ENCODE measurements at places on chromosomes 7 and 10.

- H3K27ac ChIP-seq, result no peak overlapping the region
- no peaks in the 10 kb centered on the region for H3K27me3 ChIP-seq
- no peaks in the 10 kb centered on the region for H3K4me1 ChIP-seq
- no peak overlapping the region for H3K4me3 ChIP-seq
- DNase-seq, result no peak
- no peaks in the 10 kb centered on the region for H3K36me3 ChIP-seq
Measured at GRCh38 chr10:25026463-25026862, 10.1 kb downstream of the THNSL1 start.

GRCh38 chr7:19916046-19916445 lies 142.6 kb upstream of the TMEM196 start:
- no peaks in the 10 kb centered on the region for H3K4me1 ChIP-seq
- no peaks in the 10 kb centered on the region for H3K36me3 ChIP-seq
- DNase-seq, result no peak
- no peak overlapping the region for H3K4me3 ChIP-seq
- no peaks in the 10 kb centered on the region for H3K27me3 ChIP-seq

- H3K36me3 ChIP-seq, result no peaks in the 10 kb centered on the region
- H3K4me1 ChIP-seq, result no peaks in the 10 kb centered on the region
- peaks cover 3% of the 10 kb centered on the region for H3K27me3 ChIP-seq
Measured at GRCh38 chr10:125639846-125640245, 43.1 kb downstream of the TEX36 start.

- no peaks in the 10 kb centered on the region for H3K27me3 ChIP-seq
- H3K4me3 ChIP-seq, result no peak overlapping the region
- H3K4me1 ChIP-seq, result no peaks in the 10 kb centered on the region
- H3K27ac ChIP-seq, result no peak overlapping the region
- DNase-seq, result peak; percentile 58
Measured at GRCh38 chr10:102352066-102352715, 43.3 kb upstream of the NFKB2 start.

DNA sequence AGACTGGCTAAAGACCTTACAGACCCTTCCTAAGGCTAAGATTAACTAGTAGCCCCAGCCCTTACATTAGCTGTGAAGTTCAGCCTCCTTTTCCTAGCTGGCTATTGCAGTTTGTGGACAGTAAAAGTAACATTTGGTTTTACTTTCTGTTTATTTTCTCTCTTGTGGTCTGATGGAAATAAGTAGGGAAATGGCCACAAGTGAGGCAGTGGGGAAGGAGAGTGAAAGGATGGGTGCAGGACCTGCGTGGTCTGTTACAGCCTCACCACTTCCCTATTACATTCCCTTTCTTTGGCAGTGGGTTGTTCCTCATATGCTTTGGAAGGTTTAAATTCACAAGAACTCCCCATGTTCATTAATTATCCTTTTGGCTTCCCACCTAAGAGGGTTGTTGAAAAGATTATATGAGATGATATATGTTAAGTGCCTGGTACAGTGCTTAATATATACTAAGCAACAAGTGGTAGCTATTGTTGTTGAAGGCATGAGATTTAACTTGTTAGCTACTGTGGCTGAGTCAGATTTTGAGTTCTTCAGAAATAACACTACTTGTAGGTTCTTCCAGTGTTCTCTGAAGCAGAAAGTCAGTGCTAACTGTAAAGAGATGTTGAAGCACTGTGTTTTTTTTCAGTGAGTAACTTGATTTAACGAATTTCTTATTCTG lies 181.7 kb downstream of the ST7 start:
- H3K4me3 ChIP-seq, result no peak overlapping the region
- H3K36me3 ChIP-seq, result no peaks in the 10 kb centered on the region
- H3K4me1 ChIP-seq, result no peaks in the 10 kb centered on the region
- H3K27ac ChIP-seq, result no peak overlapping the region

GRCh38 chr7:46549892-46550639 lies 629.0 kb upstream of the IGFBP3 start:
- no peak overlapping the region for H3K27ac ChIP-seq
- no peaks in the 10 kb centered on the region for H3K36me3 ChIP-seq
- no peaks in the 10 kb centered on the region for H3K4me1 ChIP-seq
- no peaks in the 10 kb centered on the region for H3K27me3 ChIP-seq
- DNase-seq, result no peak

GRCh38 chr10:56728349-56728748 lies 367.3 kb upstream of the ZWINT start:
- no peaks in the 10 kb centered on the region for H3K36me3 ChIP-seq
- no peak overlapping the region for H3K4me3 ChIP-seq
- DNase-seq, result no peak
- H3K4me1 ChIP-seq, result no peaks in the 10 kb centered on the region

DNA sequence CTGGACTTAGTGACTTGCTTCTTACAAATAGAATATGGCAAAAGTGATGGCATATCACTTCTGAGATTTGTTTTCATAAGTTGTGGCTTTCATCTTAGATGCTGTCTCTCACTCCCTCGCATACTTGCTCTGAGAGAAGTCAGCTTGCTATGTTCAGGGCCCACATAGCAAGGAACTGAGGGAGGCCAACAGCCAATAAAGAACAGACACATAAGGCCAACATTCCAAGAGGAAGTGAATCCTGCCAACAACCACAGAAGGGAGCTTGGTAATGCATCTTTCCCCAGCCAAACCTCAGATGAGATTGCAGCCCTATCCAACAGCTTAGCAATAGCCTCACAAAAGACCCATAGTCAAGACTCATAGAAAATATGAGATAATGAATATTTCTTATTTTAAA lies 39.2 kb upstream of the DMTF1 start:
- no peaks in the 10 kb centered on the region for H3K27me3 ChIP-seq
- no peak overlapping the region for H3K4me3 ChIP-seq
- no peak for DNase-seq
- H3K27ac ChIP-seq, result no peak overlapping the region

DNA sequence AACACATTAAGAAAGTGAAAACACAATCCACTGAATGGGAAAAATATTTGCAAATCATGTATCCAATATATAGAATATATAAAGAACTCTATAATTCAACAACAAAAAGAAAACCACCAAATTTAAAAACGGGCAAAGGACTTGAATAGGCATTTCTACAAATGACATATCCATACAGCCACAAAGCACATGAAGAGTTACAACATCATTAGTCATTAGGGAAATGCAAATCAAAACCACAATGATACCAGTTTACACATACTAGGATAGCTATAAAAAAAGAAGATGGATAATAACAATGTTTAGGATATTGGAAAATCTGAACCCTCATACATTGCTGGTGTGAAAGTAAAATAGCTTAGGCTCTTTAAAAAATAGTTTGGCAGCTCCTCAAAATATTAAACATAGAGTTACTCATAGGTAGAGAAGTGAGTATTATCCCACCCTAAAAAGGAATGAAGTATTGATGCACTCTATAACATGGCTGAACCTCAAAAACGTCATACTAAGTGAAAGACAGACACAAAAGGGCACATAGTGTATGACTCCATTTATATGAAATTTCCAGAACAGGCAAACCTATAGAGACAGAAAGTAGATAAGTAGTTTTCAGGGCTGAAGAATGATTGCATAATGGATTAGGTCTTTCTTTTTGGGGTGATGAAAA lies 4.5 kb downstream of the ZPBP start:
- no peak overlapping the region for H3K4me3 ChIP-seq
- no peaks in the 10 kb centered on the region for H3K27me3 ChIP-seq
- H3K4me1 ChIP-seq, result no peaks in the 10 kb centered on the region
- no peak for DNase-seq

- peaks cover 36% of the 10 kb centered on the region for H3K36me3 ChIP-seq
- no peak overlapping the region for H3K27ac ChIP-seq
- H3K27me3 ChIP-seq, result no peaks in the 10 kb centered on the region
- H3K4me3 ChIP-seq, result no peak overlapping the region
- DNase-seq, result no peak
- H3K4me1 ChIP-seq, result peaks cover 5% of the 10 kb centered on the region
Measured at GRCh38 chr7:44119829-44120380, 3.4 kb downstream of the POLD2 start.

GRCh38 chr10:130326954-130327353 lies 190.8 kb downstream of the GLRX3 start:
- no peaks in the 10 kb centered on the region for H3K36me3 ChIP-seq
- no peaks in the 10 kb centered on the region for H3K4me1 ChIP-seq
- H3K27ac ChIP-seq, result no peak overlapping the region
- H3K4me3 ChIP-seq, result no peak overlapping the region
- no peak for DNase-seq
- H3K27me3 ChIP-seq, result no peaks in the 10 kb centered on the region

GRCh38 chr7:46651070-46651469 lies 730.0 kb upstream of the IGFBP3 start:
- no peak overlapping the region for H3K4me3 ChIP-seq
- no peak for DNase-seq
- H3K27ac ChIP-seq, result no peak overlapping the region
- H3K27me3 ChIP-seq, result no peaks in the 10 kb centered on the region

GRCh38 chr10:130470973-130471372 lies 334.8 kb downstream of the GLRX3 start:
- no peaks in the 10 kb centered on the region for H3K36me3 ChIP-seq
- H3K27me3 ChIP-seq, result no peaks in the 10 kb centered on the region
- H3K4me1 ChIP-seq, result no peaks in the 10 kb centered on the region
- H3K4me3 ChIP-seq, result no peak overlapping the region

- DNase-seq, result no peak
- H3K27me3 ChIP-seq, result no peaks in the 10 kb centered on the region
- no peak overlapping the region for H3K27ac ChIP-seq
Measured at GRCh38 chr10:69068549-69068948, 19.4 kb upstream of the SRGN start.

DNA sequence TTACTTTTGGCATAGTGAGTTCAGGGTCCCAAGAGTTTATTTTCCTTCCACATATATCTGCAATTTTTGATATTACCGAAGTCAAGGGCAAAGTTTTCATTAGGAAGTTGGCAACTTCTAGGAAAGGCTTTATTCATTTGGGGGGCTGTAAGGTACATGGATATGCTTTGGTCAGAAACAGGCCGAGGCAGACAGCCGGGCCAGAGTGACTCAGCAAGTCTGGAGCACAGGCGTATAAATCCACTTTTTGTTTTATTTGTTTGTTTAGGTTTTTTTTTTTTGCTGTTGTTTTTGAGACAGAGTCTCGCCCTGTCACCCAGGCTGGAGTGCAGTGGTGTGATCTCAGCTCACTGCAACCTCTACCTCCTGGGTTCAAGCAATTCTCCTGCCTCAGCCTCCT lies 3.7 kb downstream of the ZNF680 start:
- H3K27ac ChIP-seq, result no peak overlapping the region
- H3K4me3 ChIP-seq, result no peak overlapping the region
- DNase-seq, result no peak
- H3K36me3 ChIP-seq, result no peaks in the 10 kb centered on the region

GRCh38 chr7:22948770-22949169 lies 65.2 kb downstream of the HYCC1 start:
- H3K36me3 ChIP-seq, result no peaks in the 10 kb centered on the region
- no peak for DNase-seq
- H3K27me3 ChIP-seq, result no peaks in the 10 kb centered on the region
- H3K27ac ChIP-seq, result no peak overlapping the region
- H3K4me1 ChIP-seq, result no peaks in the 10 kb centered on the region
- H3K4me3 ChIP-seq, result no peak overlapping the region

DNA sequence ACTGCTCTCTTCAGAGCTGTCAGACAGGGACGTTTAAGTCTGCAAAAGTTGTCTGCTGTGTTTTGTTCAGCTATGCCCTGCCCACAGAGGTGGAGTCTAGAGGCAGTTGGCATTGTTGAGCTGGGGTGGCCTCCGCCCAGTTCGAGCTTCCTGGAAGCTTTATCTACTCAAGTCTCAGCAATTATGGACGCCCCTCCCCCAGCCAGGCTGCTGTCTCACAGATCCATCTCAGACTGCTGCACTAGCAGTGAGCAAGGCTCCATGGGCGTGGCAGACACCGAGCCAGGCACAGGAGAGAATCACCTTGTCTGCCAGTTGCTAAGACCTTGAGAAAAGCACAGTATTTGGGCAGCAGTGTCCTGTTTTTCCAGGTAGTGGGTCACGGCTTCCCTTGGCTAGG lies 98.1 kb downstream of the SDHAF3 start:
- H3K4me3 ChIP-seq, result no peak overlapping the region
- no peaks in the 10 kb centered on the region for H3K36me3 ChIP-seq
- no peak for DNase-seq

GRCh38 chr7:155764438-155764793 lies 47.8 kb downstream of the SHH start:
- peaks cover 35% of the 10 kb centered on the region for H3K36me3 ChIP-seq
- H3K4me1 ChIP-seq, result peaks cover 24% of the 10 kb centered on the region
- DNase-seq, result peak; percentile 15
- H3K27me3 ChIP-seq, result no peaks in the 10 kb centered on the region
- peak overlapping the region; percentile 55 for H3K27ac ChIP-seq
- peak overlapping the region; percentile 3 for H3K4me3 ChIP-seq

DNA sequence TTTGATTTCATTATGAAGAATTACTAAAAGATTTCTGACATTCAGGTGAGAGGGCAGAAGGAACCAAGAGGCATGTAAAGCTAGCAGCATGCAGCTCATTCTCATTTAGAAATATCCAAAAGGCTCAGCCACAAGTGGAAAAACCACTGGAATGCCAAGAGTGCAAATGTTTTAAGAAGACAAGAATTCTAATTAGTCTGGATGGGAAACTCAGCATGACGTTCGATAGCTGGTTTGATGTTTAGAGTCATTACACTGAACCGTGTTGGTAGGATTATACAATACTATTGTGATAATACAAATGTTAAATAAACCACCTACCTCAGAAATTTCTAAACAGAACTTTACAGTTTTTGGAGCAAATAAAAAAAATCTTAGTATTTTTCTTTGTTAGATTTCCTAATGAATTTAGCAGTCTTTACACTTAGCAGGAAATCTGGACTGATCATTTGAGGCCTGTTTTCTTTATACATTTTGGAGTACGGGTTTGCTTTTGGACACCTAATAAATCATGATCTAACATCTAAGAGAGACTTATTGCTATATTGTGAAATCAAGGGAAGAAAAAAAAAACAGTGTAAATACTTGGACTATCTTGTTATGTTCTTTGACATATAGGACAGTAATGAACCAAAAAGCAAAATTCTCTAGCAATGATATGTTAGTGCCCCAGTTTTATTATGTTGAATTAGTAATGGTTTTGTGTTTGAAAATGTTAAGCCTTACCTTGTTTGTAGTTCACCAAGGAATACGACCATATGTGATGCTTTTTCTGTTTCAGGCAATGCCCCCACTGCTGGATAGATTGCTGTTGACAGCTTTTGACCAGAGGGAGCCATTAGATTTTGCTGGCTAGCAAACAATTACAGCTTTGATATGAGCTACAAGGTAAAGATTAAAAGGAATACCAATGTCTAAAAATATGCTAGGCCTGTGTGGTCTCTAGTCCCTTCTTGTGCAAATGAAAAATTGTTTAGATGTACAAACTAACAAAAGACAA lies 354.1 kb upstream of the SEMA3A start:
- H3K4me3 ChIP-seq, result no peak overlapping the region
- no peak overlapping the region for H3K27ac ChIP-seq
- H3K36me3 ChIP-seq, result no peaks in the 10 kb centered on the region
- H3K4me1 ChIP-seq, result no peaks in the 10 kb centered on the region

GRCh38 chr10:97426776-97427570 lies 982 bp downstream of the PGAM1 start:
- H3K4me3 ChIP-seq, result peak overlapping the region; percentile 85
- H3K36me3 ChIP-seq, result peaks cover 22% of the 10 kb centered on the region
- H3K4me1 ChIP-seq, result peaks cover 27% of the 10 kb centered on the region
- DNase-seq, result no peak
- H3K27ac ChIP-seq, result peak overlapping the region; percentile 81

GRCh38 chr10:96505150-96506136 lies 8.3 kb downstream of the TLL2 start:
- H3K27me3 ChIP-seq, result no peaks in the 10 kb centered on the region
- H3K4me3 ChIP-seq, result no peak overlapping the region
- H3K27ac ChIP-seq, result no peak overlapping the region
